ENCODE measurements at places on chromosomes 5 and 9.

DNA sequence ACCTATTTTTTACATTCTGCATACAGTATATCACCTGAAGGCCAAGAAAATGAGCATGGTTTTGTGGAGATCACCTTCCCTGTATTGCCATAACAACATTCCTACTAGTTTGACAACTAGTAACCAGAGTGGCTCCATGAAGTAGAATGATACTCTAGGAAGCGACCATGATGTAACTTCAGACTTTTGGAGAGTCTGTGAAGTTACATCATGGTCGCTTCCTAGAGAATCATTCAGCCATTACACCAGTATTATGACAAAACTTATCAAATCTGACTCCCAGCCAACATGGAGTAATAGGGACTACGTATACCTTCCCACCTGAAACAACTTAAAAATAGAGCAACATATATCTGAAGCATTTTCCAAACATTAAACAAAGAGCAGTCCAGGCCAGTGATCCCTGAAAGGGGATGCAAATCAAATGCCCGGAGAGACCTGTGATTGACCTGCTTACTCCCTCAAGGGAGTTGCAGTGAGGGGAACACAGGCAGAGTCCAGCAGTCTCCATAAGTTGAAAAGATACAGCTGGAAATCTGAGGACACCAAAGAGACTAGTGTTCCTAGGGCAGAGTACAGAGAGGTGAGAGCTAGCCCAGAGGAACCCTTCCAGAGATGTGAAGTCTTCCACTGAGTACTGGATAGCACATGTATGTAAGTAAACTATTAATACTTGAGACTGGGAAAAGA, 7.8 kb downstream of the ECM2 start:
- no peak for DNase-seq

DNA sequence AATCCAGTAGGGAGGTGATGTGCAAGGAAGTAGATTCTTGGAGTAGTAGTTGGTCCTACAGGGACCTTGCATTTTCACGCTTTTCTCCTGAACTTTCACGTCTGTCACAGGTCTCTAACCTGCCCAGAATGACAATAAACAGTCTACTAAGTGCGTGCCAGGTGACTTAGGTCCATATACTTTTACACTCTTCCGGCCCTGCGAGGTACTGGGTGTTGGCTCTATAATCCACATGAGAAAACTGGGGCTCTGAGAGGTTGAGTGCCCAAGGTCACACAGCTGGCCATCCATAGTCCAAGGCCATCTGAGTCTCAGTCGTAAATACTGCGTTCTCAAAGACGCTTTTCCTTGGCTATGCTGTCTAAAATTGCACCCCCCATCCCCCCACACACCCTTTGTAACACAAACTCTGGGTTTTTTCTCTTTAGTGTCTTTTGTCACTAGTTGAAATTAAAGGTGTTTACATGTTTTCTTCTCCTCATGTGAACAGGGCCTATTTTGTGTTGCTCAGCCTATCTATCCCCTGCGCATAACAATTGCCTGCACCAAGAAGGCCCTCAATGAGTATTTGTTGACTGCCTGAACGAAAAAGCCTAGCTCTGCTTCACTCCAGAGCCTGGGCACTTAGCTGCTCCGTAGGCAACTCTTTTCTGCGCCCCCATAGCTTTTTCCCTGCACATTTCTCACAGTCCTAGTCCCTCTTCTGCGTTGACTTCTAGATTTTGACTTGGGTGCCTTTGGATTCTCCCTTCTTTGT, 943 bp downstream of the SFXN1 start:
- no peak for DNase-seq

DNA sequence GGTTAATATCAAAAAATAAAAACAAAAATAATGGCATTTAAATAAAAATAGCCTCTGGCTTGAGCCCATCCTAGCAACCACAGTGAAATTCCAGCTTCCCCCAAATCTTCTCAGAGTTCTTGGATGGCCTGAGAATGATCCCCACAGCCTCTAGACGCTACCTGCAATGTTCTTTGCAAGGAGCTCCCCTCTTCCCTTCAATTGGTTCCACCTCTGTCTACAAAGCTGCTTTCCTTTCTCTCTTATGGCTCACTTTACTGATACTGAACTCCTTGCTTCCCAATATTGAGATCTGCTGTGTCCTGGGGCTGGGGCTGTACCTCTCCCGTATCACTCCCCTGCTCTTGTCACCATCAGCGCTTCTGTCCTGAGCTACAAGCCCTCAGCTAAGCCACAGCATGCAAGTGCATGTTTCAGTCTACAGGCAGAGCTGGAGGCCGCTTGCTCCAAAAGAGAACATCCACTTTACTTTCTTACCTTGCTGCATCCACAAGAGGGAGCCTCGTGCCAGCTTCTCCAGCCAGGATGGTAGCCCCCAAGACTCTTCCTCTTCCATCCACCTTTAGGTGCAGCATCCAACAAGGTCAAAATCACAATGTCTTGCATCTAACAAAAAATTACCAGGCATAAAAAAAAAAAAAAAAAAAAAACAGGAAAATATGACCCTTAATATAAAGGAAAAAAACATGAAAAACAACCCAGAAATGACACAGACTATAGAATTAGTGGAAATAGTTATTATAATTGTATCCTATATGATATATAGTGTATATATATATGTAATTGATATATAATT, 57.4 kb upstream of the PRSS3 start:
- DNase-seq, result no peak

DNA sequence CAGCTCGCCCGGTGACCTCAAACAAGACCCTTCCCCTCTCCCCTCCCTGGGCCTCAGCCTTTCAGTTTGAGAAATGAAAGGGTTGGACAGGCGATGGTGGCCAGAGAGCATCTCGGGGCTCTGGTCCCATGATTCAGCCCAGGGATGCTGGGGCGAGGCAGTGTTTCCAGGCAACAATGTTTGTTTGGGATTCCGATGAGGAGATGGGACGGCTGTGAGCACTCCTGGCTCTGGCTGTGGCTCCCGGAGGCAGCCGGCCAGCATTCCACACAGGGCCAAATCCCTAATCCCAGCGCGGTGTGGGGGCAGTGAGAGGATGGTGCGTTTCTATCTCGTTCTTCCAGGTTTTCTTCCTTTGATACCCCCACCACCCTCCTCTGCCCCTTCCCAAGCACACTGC, 66.0 kb downstream of the HMCN2 start:
- DNase-seq, result no peak
